NT2/D1 (cell line): ENCODE measurements at places on chromosomes 13 and 19.

GRCh38 chr19:2330255-2330631 lies 1.8 kb downstream of the SPPL2B start:
- no peak for DNase-seq

DNA sequence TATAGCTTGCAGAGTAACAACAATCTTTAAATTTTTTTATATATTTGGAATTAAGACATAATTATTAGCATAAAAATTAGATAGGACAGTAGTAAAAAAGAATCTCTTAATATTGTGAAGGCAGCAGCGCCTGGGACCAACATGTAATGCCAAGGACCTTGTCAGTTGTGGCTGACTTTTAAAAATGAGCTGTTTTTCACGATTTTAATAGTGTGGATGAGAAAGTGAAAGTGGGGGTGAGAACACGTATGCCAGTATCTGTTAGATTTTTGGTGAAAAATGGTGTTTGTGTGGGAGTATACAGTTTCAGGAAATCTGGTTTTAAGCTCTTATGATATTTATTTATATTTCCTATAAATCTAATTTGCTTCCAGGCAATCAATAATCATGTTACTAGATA lies 125.2 kb downstream of the LMO7 start:
- no peak for DNase-seq

DNA sequence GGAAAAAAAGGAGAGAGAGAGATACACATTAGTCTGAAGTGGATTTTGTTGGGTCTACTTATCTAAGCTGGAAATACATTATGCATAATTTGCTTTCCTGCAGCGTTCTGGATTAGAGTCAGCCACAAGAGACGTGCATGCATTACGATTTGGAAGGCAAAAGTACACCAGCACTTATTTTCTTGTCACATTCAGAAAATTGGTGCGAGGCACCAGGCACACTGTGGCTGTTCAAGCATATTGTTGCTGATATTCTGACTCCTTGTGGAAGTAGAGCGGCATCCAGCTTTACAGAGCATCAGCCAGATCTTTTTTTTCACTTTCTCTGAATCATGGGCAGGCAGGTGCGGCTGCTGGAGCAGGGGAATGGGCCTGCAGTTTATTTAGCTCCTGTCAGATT lies 905.6 kb upstream of the SPRY2 start:
- no peak for DNase-seq

- no peak for DNase-seq
Observed at GRCh38 chr19:23285948-23286347, 35.8 kb upstream of the ZNF724 start.

GRCh38 chr13:40682449-40683240 lies 16.2 kb upstream of the FOXO1 start:
- no peak for DNase-seq

DNA sequence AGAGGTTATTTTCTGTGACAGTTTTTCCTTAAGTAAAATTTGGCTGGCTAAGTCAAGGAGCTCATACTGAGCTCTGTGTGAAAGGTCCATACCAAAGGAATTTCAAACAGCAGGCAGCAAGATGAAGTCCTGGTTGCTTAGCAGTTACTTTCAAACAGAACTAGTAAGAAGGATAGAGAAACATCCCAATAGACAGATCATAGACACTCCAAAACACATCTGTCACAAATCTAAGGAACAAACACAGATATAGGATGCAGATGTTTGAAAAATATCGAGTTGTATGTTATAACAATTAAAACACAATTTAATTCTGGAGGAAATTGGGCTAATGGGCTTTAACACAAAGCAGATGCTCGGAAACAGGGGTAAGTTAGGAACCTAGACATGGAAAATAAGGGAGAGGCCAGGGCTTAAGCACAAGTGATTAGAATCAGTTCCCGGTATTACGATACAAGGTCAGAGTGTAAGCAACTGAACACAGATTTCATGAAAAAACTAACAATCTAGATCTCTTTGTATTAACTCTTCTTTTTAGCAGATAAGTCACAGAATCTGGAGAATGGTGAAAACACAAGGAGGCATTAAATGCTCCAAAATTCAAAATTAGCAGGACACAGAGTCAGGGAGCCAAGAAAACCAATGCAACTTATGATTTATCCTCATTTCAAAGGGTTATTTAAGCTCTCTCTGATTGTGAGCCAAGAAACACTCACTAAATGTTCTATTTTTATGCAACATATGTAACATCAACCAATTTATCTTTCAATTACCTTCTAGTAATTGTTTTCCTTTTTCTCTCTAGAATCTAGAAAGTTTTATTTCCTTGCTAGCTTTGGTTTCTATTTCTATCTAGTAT lies 1992.9 kb upstream of the PCDH20 start:
- DNase-seq: peak; percentile 5

DNA sequence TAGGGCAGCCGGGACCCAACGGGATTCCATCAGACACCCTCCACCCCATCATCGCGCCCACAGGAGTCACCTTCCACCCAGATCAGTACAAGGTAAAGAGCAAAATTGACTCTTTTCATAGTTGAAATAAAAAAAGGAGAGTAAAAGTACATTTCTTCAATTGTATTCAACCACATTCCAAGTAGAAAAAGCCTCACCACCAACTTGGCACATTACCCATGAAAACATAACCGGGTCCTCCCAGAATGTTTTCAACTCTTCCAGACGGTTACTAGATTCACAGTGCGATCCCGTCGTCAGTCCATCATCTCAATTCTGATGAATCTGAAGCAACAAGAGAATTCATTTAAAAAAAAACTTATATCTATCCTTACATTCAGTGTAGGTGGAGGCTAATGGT lies 125.2 kb downstream of the RAB20 start:
- DNase-seq: no peak

DNA sequence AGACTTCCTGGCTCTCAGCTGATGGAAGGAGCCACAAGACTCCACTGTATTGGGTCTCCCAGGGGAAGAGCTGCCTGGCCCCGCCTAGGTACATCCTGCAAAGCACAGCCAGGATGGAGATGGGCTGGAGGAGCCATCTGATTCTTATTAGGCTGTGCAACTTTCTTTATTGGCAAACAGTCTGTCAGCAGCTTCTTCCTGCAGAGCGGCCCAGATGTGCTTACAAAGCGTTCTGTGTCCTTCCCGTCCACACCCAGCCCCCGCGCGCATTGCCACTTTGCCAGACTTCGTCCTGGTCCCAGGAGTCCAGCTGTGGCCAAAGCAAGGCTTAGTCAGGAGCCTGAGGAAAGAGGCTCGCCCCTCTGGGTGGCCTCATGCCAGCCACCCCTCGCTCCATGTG lies 409.3 kb downstream of the ZNF536 start:
- no peak for DNase-seq

- no peak for DNase-seq
Observed at GRCh38 chr19:12656899-12657571, 9.5 kb downstream of the MAN2B1 start.

DNA sequence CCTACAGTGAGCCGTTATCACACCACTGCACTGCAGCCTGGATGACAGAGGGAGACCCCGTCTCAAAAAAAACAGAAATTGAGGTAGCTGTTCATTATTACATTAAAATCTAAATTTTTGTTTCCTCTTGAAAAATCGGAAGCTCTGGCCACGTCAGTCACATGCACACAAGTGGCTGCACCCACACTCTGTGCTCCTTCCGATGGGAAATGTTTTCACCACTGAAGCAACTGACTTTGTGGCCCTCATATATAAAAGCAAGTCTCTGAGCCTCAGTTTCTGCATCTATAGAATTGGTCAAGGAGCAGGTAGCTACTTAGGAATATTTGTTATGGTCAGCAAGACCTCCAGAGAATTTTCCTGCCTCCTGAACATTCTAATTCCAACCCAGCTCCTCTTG lies 4.5 kb downstream of the LRRC25 start:
- DNase-seq: no peak

GRCh38 chr13:89061821-89062220 lies 1390.7 kb downstream of the SLITRK5 start:
- DNase-seq: no peak

GRCh38 chr13:50994651-50995050 lies 85.1 kb downstream of the RNASEH2B start:
- DNase-seq: no peak

GRCh38 chr13:95341441-95341840 lies 40.2 kb upstream of the ABCC4 start:
- DNase-seq: no peak

GRCh38 chr19:55265173-55265572 lies 6.4 kb upstream of the PPP6R1 start:
- no peak for DNase-seq

GRCh38 chr19:35710784-35711723 lies 6.7 kb downstream of the ZBTB32 start:
- DNase-seq: no peak

- DNase-seq: no peak
Observed at GRCh38 chr19:11332822-11333221, 6.6 kb downstream of the RAB3D start.

GRCh38 chr13:87122551-87122950 lies 548.6 kb upstream of the SLITRK5 start:
- DNase-seq: no peak

GRCh38 chr19:52981329-52981728 lies 18.6 kb upstream of the ZNF816 start:
- DNase-seq: no peak

DNA sequence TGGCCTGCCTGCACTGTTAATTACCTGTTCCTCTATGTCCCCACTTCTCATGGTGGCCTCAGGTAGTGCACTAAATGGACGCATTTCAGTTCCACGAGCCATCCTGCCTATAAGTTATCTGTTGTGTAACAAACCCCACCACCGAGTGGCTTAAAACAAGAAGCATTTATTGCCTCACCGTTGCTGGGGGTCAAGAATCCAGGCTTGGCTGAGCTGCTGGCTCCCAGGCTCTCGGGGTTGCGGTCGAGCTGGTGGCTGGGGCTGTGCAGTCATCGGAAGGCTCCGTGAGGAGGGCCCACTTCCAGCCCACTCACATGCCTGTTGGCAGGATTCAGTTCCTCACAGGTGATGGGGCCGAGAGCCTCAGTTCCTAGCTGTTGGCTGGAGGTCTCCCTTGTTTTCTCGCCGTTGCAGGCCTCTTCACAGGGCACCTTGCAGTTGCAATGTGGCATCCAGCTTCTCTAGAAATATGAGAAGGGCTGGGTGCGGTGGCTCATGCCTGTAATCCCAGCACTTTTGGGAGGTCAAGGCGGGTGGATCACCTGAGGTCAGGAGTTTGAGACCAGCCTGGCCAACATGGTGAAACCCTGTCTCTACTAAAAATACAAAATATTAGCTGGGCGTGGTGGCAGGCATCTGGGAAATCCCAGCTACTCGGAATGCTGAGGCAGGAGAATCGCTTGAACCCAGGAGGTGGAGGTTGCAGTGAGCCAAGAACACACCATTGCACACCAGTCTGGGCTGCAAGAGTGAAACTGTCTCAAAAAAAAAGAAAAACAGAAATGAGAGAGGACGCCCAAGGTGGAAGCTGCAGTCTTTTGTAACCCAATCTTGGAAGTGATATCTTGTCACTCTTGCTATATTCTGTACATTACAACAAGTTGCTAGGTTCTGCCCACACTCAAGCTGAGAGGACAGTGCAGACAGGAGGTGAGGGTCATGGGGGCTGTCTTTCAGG lies 6.5 kb upstream of the PTOV1 start:
- DNase-seq: no peak

DNA sequence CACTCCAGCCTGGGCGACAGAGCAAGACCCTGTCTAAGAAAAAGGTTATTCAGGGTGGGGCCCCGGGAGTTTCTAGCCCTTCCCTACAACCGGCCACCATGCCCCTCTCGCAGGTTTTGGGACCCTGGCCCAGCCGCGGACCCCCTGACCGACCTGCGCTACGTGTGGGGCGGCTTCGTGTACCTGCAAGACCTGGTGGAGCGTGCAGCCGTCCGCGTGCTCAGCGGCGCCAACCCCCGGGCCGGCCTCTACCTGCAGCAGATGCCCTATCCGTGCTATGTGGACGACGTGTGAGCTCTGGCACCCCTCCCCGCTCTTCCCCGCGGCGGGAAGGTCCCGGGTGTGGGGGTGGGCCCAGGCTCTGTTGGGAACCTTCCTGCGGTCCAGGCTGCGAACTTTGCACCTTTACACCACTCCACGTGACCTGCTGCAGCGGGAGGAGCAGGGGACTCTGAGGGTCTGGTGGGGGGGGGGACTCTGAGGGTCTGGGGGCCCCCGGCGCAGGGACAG lies 6.3 kb downstream of the ABCA7 start:
- DNase-seq: no peak

GRCh38 chr19:46748325-46749109 lies 2.3 kb upstream of the STRN4 start:
- DNase-seq: no peak

DNA sequence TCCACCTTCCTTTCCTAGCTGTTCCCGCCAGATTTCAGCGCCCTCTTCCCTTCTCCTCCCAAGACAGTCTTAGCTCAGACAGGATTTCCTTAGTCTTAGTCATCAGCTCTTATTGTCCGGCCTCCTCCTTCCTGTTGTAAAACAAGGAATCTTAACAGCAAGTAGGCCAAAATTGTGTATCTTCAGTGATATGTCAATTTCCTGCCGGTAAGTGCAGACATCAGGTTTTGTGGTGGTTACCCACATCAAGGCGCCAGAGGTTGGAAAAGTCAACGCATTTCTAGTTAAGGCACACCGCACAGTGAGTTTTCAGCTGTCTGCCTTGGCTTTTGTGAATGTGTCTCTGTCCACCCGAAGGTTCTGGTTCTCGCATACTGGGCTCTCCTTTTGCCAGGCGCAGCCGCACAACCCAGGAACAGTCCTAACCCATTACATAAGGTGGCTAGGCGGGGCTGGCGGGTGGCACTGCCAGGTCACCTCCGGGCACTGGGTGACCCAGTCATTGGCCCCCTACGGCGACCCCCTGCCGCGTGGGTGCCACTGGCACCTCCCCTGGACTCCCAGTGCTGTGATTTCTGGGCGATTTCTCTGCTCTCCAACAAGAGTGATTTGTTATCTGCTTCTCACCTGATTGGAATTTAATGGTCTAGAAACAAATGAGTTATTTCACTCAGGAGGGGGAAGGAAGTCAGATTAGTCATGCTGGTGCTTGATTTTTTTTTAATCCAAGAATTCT lies 12.9 kb downstream of the COL4A2 start:
- no peak for DNase-seq

GRCh38 chr13:72141855-72142519 lies 275.0 kb upstream of the DACH1 start:
- DNase-seq: no peak

- no peak for DNase-seq
Observed at GRCh38 chr13:95199896-95200295, 101.4 kb downstream of the ABCC4 start.
